ENCODE measurements at places on chromosomes 1 and 21. TPM values are rescaled to one million over a fixed set of nuclear protein-coding genes. Genes with fewer than 3 reads are reported as not detected.

The USH2A gene
- total RNA-seq = 0.53 TPM

The PLA2G2C gene
- total RNA-seq = not detected

The KIRREL1 gene
- total RNA-seq = 120 TPM

The C8B gene
- total RNA-seq = not detected

The PRKAA2 gene
- 30.1 TPM for total RNA-seq

The AUNIP gene
- 1.2 TPM for total RNA-seq

The KCNJ10 gene
- 12.7 TPM for total RNA-seq

The INSRR gene
- 1.9 TPM for total RNA-seq

The CFHR4 gene
- total RNA-seq = not detected

The PTPN7 gene
- total RNA-seq = 3.0 TPM

The WNT2B gene
- 8.5 TPM for total RNA-seq

The S100A2 gene
- total RNA-seq = 5.3 TPM

The SLC35F3 gene
- total RNA-seq = 0.99 TPM

The APCS gene
- not detected for total RNA-seq

The PTCH2 gene
- 4.0 TPM for total RNA-seq

The C1orf226 gene
- total RNA-seq = 7.0 TPM

The BEST4 gene
- 0.64 TPM for total RNA-seq

The PRRX1 gene
- total RNA-seq = 33.0 TPM

The GRHL3 gene
- total RNA-seq = 2.5 TPM

The SSBP3 gene
- 61.7 TPM for total RNA-seq

The DISP1 gene
- total RNA-seq = 13.1 TPM

The DEPDC1 gene
- 6.7 TPM for total RNA-seq

The BSND gene
- total RNA-seq = 3.7 TPM

The RUNX1 gene
- total RNA-seq = 16.4 TPM

The ACKR1 gene
- total RNA-seq = 1.6 TPM

The LCK gene
- 8.5 TPM for total RNA-seq

The UQCRHL gene
- 4.7 TPM for total RNA-seq

The ZNF669 gene
- 12.3 TPM for total RNA-seq

The GALNT2 gene
- total RNA-seq = 53.7 TPM

The TRIM46 gene
- total RNA-seq = 2.3 TPM

The NHLH2 gene
- not detected for total RNA-seq

The HSPA6 gene
- total RNA-seq = 26.2 TPM

The ALDH4A1 gene
- total RNA-seq = 62.2 TPM

The FAM163A gene
- 0.53 TPM for total RNA-seq

The RERE gene
- total RNA-seq = 181 TPM

The SERINC2 gene
- 24.8 TPM for total RNA-seq

The MRPL39 gene
- 37.8 TPM for total RNA-seq
